ENCODE measurements at places on chromosomes 4 and X. TPM values are rescaled to one million over a fixed set of nuclear protein-coding genes. Genes with fewer than 3 reads are reported as not detected.

GRCh38 chr4:189069772-189070171 is 870.9 kb upstream of the FRG1 start:
- no peak overlapping the region for H3K4me3 ChIP-seq
- H3K36me3 ChIP-seq: no peaks in the 10 kb centered on the region
- DNase-seq: no peak
- no peaks in the 10 kb centered on the region for H3K27me3 ChIP-seq
- no peak overlapping the region for H3K27ac ChIP-seq

Gene GPR50
- total RNA-seq: not detected

GRCh38 chr4:106369456-106370060 is 980 bp upstream of the GIMD1 start:
- no peak overlapping the region for H3K27ac ChIP-seq
- no peak overlapping the region for H3K4me3 ChIP-seq
- no peaks in the 10 kb centered on the region for H3K27me3 ChIP-seq
- no peaks in the 10 kb centered on the region for H3K36me3 ChIP-seq

Gene UGT2B15
- total RNA-seq: 76.4 TPM

Gene BMX
- total RNA-seq: 2.5 TPM

Gene VSIG4
- 19.6 TPM for total RNA-seq

Gene GATB
- 20.0 TPM for total RNA-seq

Gene FATE1
- not detected for total RNA-seq

DNA sequence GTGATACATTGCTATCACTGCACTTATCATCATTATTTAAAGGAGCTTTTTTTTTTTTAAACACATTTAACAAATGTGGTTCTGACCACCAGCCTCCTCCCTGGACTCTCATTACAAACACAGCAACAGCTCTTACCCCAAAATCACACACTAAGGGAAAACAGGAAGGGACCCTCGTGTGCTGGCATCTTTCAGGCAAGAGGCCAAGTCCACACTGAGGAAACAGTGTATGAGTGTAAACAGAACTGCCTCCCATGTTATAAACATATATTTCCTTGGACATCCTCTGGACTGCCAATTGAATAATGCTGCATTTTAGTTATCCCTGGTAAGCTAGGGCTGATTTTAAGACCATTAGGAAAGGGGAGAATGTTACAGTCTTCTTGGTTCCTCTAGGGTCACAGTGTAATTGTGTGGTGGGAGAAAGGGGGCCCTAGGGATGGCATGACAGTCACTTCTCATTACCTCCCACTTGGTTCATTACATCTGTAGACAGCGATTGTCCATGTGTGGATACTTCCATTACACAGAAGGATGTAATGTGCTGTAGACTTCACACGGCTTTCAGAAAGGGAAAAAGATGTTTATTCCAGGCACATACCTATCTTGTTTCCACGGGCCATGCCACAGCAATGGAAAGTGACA is 244.6 kb upstream of the TET2 start:
- H3K4me1 ChIP-seq: no peaks in the 10 kb centered on the region
- no peak overlapping the region for H3K4me3 ChIP-seq
- no peaks in the 10 kb centered on the region for H3K27me3 ChIP-seq
- DNase-seq: no peak

Gene CNKSR2
- 5.0 TPM for total RNA-seq

DNA sequence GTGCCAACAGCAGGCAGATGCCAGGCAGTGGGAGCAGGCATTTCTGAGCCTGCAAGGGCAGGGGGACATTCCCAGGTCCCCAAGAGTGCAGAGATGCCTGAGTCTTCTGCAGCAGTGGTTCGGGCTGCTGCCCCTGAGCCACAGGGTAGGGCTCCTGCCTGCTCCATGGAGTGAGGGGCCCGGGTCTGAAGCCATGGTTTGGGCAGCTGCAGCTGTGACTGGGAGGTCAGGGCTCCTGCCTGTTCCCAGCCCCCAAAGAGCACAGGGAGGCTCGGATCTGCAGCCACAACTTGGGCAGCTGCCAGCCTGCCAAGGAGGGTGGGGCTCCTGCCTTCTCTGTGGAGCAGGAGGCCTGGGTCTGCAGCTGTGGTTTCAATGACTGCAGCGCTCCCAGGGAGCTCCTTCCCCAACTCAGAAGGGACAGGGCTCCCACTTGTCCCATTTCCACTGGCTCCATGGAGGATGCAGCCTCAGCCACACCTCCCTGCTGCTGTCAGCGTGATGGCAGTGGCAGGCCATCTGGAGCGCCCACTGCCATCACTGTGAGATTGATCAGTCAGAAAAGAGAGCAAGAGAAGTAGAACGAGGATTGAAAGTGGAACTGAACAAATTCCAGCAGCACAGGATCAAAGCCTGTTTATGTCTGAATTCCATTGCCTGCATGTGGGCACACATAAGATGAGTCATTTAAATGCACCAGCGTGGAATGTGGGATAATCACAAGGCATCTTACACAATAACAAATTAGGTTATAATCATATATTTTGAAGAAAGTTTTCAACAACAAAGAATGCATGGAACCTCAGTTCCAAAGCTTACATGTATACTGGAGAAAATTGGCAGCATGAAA is 93.1 kb upstream of the CXorf51A start:
- no peak for DNase-seq
- H3K36me3 ChIP-seq: no peaks in the 10 kb centered on the region
- H3K4me1 ChIP-seq: no peaks in the 10 kb centered on the region

- no peak overlapping the region for H3K27ac ChIP-seq
- no peaks in the 10 kb centered on the region for H3K4me1 ChIP-seq
- no peak for DNase-seq
- H3K27me3 ChIP-seq: no peaks in the 10 kb centered on the region
- H3K36me3 ChIP-seq: no peaks in the 10 kb centered on the region
- H3K4me3 ChIP-seq: no peak overlapping the region
These were observed 540.9 kb downstream of the TRIML1 start for GRCh38 chr4:188680004-188680666.

All from Peyer's patch (tissue), 4 donors.